Putamen (tissue), 1 donor: ENCODE measurements at places on chromosomes 12 and 14.

DNA sequence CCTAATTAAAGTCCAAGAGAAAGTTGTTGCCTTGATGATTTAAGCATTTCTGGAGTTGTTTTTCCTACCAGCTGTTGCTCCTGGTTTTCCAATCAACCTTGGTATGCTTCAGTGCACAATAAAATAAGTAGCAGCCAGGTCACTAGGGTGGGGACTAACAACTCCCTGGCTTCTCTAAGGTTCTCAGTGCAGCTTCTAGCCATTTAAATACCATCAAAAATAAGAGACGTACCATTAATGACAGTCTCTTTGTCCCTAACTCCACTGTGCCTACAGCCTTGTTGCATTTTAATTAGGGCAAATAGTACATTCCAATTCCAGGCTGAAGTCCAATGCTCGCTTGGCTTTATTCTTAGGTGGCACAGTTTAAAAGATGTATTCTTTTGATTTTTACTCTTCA, 11.8 kb downstream of the STON2 start:
- peak; percentile 61 for DNase-seq

DNA sequence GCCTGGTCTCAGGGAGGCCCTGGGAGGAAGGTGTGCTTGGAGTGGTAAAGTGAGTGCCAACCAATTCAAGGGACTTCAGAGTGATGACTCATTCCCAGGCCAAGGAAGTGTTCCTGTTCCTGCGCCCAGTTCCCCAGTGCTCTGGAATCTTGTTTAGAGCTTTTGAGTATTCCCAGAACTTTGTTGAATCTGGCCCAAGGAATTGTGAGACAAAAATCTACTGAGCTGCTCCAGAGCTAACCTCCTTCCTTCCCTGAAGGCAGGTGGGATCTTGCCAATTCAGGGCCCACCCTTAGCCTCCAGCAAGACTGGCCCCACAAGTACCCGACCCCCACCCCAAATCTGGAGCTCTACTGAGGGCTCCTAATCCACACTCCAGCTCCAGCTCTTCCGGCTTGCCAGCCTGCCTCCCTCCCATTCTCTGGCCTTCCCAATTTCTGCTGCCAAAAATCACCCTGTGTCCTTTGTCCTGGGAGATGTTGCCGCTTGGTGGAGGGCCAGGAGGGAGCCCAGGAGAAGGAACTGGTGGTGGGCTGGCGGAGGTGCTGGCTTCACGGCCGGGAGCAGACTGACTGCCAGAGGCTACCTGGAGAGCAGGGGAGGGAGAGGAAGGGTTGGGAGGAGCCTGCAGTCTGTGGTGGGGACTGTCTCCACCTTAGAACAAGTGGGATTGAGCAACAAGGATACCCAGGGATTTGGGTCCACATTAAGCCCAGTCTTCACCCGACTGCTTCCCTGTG, 2.0 kb upstream of the ATN1 start:
- DNase-seq: peak; percentile 61

DNA sequence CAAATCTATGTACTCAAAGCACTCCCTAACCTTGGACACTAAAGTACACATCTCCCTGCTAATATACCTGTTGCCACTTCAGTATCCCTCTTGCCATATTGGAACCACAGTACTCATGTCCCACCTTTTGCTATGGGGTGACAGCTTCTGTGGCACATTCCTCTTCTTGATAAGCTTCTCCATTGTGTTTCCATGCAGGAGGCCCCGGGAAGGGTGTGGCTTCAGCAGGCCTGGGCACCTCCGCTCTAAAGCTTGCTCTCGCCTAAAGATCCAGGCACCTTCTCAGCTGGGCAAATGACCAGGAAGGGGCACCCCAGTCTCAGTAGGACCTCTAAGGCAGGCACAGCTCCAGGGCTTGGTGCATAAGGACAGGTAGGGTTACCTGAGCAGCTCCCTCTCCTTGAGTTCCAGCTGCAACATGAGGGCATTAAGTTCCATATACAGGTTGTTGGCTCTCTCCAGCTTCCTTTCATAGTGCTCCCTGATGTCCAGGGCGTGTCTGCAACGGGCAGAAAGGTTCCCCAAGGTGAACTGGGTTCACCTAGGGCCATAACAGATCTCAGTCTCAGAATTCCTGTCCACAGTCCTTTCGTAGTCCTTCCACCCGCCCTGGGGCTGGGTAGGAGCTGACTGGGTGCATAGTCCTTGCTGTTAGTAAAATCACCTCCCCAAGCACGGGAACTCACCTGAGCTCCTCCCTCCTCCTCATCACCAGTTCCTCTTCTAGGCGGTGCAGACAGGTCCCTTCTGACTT, 15.9 kb downstream of the MAP3K12 start:
- no peak for DNase-seq

DNA sequence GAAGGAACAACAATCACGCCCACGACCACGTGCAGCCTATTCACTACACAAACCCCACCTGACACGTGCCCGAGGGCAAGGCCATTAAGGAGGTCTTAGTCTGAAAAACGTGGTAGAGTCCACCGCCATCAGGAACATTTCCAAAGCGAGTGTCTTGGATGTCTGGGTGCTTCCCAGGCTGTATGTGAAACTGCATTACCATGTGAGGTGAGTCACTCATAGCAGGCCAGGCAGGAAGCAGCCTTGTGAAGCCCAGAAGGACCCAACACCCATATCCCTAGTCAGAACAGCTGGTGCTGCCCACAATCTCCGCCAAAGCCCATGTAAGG, 3.3 kb upstream of the KRT79 start:
- no peak for DNase-seq

- no peak for DNase-seq
Observed at GRCh38 chr14:74425525-74426201, 347 bp downstream of the SYNDIG1L start.

DNA sequence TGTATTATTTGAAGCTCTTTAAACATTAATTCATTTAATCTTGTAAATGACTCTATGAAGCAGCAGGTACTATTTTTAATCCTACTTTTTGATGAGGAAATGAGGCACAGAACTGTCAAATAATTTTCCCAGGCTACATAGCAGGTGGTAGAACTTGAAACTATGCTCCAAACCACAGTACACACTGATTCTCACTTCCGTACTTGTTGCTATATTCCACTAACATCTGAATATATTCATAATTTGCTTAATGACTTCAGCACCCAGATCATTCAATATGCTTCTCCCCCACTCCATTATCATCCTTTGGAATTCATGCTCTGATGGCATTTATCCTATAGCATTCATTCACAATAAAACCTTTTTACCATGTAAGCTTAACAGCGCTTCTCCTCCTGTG, 4.9 kb downstream of the ERGIC2 start:
- no peak for DNase-seq

GRCh38 chr12:21413369-21414277, 23.8 kb upstream of the PYROXD1 start:
- DNase-seq: no peak

GRCh38 chr14:38758661-38759060, 344.4 kb downstream of the SEC23A start:
- no peak for DNase-seq

GRCh38 chr12:79560225-79560889, 130.4 kb downstream of the PAWR start:
- no peak for DNase-seq

DNA sequence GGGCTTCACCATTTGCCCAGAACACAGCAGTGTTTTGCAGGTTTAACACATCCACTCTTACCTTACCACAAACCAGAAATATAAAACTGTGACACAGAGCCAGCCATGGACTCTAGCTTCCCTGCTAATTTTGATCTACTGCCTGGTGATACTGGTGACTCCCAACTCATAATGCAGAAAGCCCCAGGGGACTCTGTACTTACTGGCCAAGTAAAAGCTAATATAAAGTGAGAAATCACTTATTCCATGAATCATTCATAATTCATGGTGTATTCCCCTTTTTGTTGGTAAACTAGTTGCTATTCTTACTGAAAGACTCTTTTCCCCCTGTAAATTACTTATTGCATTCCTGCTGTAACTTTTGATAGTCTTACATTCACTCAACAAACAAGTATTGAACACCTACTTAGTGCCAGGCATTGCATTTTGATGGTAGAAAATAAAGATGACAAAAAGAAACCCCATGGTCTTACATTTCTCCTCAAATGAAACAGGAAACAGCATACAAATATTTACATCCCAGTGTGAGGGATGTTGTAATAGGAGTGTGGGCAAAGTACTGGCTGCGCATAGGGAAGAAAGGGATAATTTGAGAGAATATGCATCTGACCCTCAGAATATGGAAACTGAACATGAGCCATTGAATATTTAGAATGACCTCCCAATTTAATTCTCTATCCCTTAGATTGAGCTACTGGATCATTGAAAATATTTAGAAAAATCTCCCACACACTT, 279.6 kb downstream of the PDZRN4 start:
- no peak for DNase-seq

- no peak for DNase-seq
Observed at GRCh38 chr14:75232597-75232996, 46.0 kb upstream of the FOS start.

DNA sequence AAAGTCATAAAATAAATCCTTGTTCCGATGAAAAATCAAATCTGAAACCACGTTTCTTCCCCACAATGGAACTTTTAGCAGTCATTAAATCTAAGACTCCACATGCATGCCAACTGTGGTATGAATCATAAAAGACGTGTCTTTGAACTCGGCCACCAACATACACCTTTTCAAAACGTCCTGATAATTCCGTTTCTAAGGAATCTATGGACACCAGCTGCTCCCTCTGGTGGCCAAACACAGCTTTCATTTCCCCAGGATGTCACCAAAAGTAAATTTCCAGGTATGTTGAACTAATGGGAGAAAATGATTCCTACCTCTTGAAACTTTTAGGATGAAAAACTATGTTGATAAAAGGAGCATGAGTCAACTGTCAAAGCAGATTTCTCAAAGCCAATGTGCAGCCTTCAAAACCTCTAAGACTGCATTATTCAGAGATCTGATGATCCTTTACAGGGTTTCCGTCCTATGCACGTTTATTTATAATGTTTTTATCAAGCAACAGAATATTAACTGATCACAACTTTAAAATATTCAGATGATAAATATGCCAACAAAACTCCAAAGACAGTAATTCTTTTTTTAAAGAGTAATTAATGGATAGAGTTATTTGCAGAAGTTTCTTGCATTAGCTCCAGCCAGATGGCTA, 96.2 kb downstream of the CIT start:
- peak; percentile 27 for DNase-seq

DNA sequence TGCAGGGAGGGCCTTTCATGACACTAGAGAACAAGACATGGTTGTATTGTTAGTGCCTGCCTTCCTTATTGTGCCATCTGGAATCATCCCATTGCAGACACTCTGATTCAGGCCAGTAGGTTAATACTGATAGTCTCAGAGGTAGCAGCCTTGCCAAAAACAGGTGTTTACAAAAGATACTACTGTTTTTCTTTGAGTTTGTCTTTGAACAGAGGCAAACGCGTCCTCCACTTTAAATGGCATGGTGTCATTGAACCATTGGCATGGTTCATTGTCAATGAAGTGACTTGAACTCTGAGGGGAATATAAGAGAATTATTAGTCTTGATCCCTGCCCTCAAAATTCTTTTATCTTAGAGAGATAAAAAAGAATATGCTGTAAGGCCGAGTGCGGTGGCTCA, 4.2 kb downstream of the FNTB start:
- no peak for DNase-seq

DNA sequence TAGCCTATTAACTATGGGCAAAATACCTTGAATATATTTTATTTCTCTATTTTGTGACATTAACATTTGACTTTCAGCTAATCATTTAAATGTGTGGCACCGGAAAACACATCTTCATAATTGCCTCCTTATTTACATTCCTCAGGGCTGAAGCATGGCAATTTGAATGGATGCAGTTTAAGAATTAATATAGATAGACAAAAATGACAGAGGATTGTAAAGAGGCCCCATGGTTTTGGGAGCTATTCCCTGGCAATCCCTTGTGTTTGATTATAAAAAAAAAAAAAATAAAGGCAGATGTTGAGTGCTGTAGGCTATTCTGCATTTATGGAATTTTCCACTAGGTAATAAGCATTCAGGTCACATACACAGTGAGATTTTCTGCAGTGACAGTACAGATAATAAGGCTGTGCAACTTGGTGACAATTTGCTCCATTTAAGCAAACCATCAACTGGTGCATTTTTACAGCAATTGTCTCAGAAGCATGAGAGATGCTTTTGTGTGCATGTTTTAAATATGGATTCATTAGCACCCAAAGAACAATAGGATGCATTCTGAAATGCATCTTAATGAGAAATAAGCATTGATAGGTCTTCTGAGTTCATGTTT, 123.2 kb upstream of the SLC38A4 start:
- DNase-seq: peak; percentile 25

GRCh38 chr12:96093543-96094196, 58.3 kb upstream of the LTA4H start:
- no peak for DNase-seq

DNA sequence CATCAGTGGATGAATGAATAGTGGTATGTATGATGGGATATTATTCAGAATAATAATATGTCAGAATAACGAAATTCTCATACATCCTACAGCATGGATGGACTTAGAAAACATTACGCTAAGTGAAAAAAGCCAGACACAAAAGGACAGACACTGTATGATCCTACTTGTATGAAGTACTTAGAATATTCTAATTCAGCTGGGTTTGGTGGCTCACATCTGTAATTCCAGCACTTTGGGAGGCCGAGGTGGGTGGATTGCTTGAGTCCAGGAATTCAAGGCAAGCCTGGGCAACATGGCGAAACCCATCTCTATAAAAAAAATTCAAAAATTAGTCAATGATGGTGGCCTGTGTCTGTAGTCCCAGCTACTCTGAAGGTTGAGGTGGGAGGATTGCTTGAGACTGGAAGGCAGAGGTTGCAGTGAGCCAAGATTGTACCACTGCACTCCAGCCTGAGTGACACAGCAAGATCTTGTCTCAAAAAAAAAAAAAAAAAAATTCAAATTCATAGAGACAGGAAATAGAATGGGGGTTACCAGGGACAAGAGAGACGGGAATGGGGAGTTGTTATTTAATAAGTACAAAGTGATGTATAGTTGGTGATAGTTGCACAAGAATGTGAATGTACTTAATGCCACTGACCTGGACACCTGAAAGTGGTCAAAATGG, 132.3 kb downstream of the CHST11 start:
- DNase-seq: no peak

DNA sequence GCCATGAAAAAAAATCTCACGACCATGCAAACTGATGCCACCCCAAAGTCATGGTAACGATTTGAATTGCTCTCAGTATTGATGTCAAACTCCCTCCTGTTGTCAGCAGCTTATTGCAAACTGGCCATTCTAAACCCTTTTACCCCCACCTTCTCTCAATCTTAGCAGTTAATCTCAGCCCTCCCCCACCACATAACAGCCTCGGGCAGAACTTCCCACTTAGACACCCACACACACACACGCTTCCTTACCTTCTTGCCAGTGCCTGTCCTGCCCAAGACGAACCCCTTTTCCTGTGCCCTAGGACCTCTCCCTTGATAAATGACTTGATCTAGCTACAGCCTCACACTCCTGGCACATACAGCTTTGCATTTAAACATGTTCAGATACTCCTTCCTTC, 56.6 kb downstream of the GPATCH2L start:
- no peak for DNase-seq

- DNase-seq: no peak
Observed at GRCh38 chr14:103259801-103260628, 74.0 kb upstream of the EIF5 start.

DNA sequence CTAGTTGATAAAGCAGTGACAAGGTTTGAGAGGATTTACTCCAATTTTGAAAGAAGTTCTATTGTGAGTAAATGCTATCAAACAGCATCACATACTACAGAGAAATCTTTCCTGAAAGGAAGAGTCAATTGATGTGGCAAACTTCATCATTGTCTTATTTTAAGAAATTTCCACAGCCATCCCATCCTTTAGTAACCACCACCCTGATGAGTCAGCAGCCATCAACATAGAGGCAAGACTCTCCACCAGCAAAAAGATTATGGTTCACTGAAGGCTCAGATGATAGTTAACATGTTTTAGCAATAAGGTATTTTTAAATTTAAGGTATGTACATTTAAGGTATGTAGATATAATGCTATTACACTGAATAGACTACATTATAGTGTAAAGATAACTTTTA, 122.1 kb upstream of the ARHGAP5 start:
- no peak for DNase-seq
